MCF 10A (cell line): ENCODE measurements at places on chromosomes 4 and X. TPM values are rescaled to one million over a fixed set of nuclear protein-coding genes. Genes with fewer than 3 reads are reported as not detected.

Gene CTAG1A
- not detected in 2 replicates for total RNA-seq

Gene HSFX2
- total RNA-seq: 0.82 TPM in 1 of 2 replicates, not detected in the other

Gene MAGEE1
- total RNA-seq: 0.47 and 0.79 TPM in 2 replicates

Gene PPEF2
- total RNA-seq: not detected in 2 replicates

Gene MTM1
- 11.6 and 11.9 TPM in 2 replicates for total RNA-seq

Gene GLRA2
- total RNA-seq: not detected in 2 replicates

Gene TRIM75
- not detected in 2 replicates for total RNA-seq

Gene TRIM61
- 0.26 TPM in 1 of 2 replicates, not detected in the other for total RNA-seq

Gene RAB9B
- total RNA-seq: 0.07 TPM in 1 of 2 replicates, not detected in the other

Gene JCHAIN
- not detected in 2 replicates for total RNA-seq

Gene MSN
- total RNA-seq: 224 and 278 TPM in 2 replicates

Gene TEC
- total RNA-seq: 1.1 and 1.6 TPM in 2 replicates

Gene PAGE1
- not detected in 2 replicates for total RNA-seq

Gene GRK4
- total RNA-seq: 4.5 and 5.9 TPM in 2 replicates

Gene HOPX
- not detected in 2 replicates for total RNA-seq

Gene MAGEC1
- total RNA-seq: not detected in 2 replicates

Gene CXCL8
- 17.0 and 36.2 TPM in 2 replicates for total RNA-seq

Gene TLR2
- 0.23 and 0.49 TPM in 2 replicates for total RNA-seq

Gene ARMCX6
- not detected in 2 replicates for total RNA-seq

Gene TMEM131L
- total RNA-seq: 7.8 and 10.1 TPM in 2 replicates

Gene NCAPG
- total RNA-seq: 23.2 and 38.6 TPM in 2 replicates

Gene ATP6AP2
- total RNA-seq: 69.4 and 84.7 TPM in 2 replicates

Gene MXRA5
- total RNA-seq: not detected in 2 replicates

Gene KIF4A
- 13.6 and 19.0 TPM in 2 replicates for total RNA-seq

Gene GCNA
- 3.4 and 3.8 TPM in 2 replicates for total RNA-seq

Gene MAOB
- total RNA-seq: 0.27 TPM in 1 of 2 replicates, not detected in the other

Gene SPP1
- not detected in 2 replicates for total RNA-seq

Gene ZXDA
- total RNA-seq: 4.9 and 6.4 TPM in 2 replicates

Gene UGT2A1
- total RNA-seq: not detected in 2 replicates

Gene NWD2
- total RNA-seq: not detected in 2 replicates

Gene BMP3
- not detected in 2 replicates for total RNA-seq

Gene NHS
- 3.6 and 6.2 TPM in 2 replicates for total RNA-seq

Gene DUSP21
- total RNA-seq: not detected in 2 replicates

Gene ARMCX1
- total RNA-seq: not detected in 2 replicates

Gene HAND2
- total RNA-seq: not detected in 2 replicates

Gene NAA15
- 54.9 and 80.6 TPM in 2 replicates for total RNA-seq
